ENCODE measurements at places on chromosomes 1 and 21. TPM values are rescaled to one million over a fixed set of nuclear protein-coding genes. Genes with fewer than 3 reads are reported as not detected.

The OR2T11 gene
- polyA plus RNA-seq, result not detected

The AGMAT gene
- 0.26 TPM for polyA plus RNA-seq

The SELL gene
- not detected for polyA plus RNA-seq

The F13B gene
- not detected for polyA plus RNA-seq

The CAMSAP2 gene
- polyA plus RNA-seq, result 8.3 TPM

The GUCA2B gene
- not detected for polyA plus RNA-seq

The RGS8 gene
- polyA plus RNA-seq, result not detected

The PADI6 gene
- polyA plus RNA-seq, result not detected

The KRTAP13-2 gene
- not detected for polyA plus RNA-seq

The CFHR1 gene
- not detected for polyA plus RNA-seq

The RAB3B gene
- polyA plus RNA-seq, result 33.6 TPM

The CFHR3 gene
- not detected for polyA plus RNA-seq

The RAB42 gene
- 0.77 TPM for polyA plus RNA-seq

The CLIC6 gene
- polyA plus RNA-seq, result not detected

The S100A9 gene
- polyA plus RNA-seq, result not detected

The MYOG gene
- not detected for polyA plus RNA-seq

The FAM167B gene
- polyA plus RNA-seq, result 0.59 TPM

The RNU1-4 gene
- polyA plus RNA-seq, result not detected

The GJB3 gene
- polyA plus RNA-seq, result not detected

The GNB1 gene
- polyA plus RNA-seq, result 366 TPM

The CCT3 gene
- 313 TPM for polyA plus RNA-seq

The SPRR5 gene
- not detected for polyA plus RNA-seq

The LRRC53 gene
- polyA plus RNA-seq, result not detected

The C1orf87 gene
- polyA plus RNA-seq, result not detected

The SPRR2E gene
- not detected for polyA plus RNA-seq

The AHCYL1 gene
- 75.1 TPM for polyA plus RNA-seq

The GSTM1 gene
- not detected for polyA plus RNA-seq

The GOLT1A gene
- polyA plus RNA-seq, result not detected

The TTLL10 gene
- not detected for polyA plus RNA-seq

The GJA4 gene
- not detected for polyA plus RNA-seq

The KCNA3 gene
- polyA plus RNA-seq, result 0.09 TPM

The NTMT2 gene
- not detected for polyA plus RNA-seq

The APCS gene
- polyA plus RNA-seq, result not detected

The APP gene
- polyA plus RNA-seq, result 503 TPM

The UTS2 gene
- not detected for polyA plus RNA-seq

The LEPR gene
- polyA plus RNA-seq, result 1.9 TPM

The RHCE gene
- polyA plus RNA-seq, result 0.39 TPM

The NCAM2 gene
- polyA plus RNA-seq, result 1.7 TPM

The CFHR5 gene
- not detected for polyA plus RNA-seq

The ORC1 gene
- 6.3 TPM for polyA plus RNA-seq

The C1orf116 gene
- polyA plus RNA-seq, result 0.03 TPM

Measured in IMR-90 (cell line).